Left lung (tissue), 14 donors: ENCODE measurements at places on chromosomes 4 and X. TPM values are rescaled to one million over a fixed set of nuclear protein-coding genes. Genes with fewer than 3 reads are reported as not detected.

DNA sequence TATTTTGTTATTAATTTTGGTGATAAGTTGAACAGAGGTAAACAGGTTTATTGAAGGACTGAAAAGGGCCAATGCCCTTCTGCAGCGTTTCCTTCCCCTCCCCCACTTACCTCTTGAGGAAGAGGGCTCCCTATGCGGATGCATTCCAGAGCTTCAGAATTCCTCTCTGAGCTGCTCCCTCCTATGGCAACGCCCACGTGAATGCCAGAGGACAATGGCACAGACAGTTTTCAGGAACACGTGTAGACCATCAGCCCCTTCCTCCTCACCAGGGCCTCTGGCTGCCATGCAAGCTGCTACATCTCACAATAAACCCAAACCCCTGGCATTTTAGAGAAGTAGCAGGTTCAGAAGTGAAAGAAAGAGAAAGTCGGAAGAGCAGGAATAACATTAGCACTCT lies 127.9 kb downstream of the CHRDL1 start:
- no peak for DNase-seq

DNA sequence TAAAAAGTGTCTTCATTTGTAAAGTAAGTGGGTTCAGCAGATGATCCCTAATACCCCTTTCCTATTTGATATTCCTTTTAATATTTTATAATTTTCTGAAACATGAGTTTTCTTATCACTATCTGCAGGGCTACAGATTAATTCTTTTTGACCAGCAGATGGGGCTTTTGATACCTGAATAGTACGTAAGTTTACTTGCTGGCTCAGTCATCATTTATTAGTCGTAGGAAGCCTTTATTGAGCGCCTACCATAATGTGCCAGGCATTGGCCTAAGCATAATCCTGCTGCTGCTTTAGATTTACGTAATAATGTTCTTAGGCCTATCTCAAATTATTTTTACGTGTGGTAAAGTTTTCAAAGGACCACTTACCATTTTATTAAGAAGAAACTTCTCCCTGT lies 33.1 kb downstream of the OSTC start:
- DNase-seq: peak; percentile 12

The TCEAL2 gene
- polyA plus RNA-seq: 2.6 TPM

The P2RY10 gene
- 0.24 TPM for polyA plus RNA-seq

DNA sequence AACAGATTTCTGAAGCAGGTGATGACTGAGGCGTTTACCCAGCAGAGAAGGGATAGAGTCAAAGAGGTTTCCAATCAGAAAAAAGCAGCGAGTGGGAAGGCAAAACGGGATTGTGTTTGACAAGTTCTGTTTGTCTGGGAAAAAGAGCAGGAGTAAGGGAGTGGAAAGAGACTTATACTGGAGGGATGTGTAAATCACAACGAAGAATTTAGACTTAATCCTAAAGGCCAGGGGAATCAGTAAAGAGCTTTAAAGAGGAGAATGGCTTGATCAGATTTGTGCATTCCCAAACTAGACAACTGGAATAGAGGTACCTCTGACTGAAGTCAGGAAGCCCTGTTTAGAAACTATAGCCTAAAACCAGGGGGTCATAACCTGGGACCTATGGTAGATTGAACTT lies 31.5 kb upstream of the LRBA start:
- DNase-seq: no peak

GRCh38 chrX:7069556-7069955 lies 78.0 kb upstream of the STS start:
- no peak for DNase-seq

GRCh38 chr4:121938282-121939092 lies 13.4 kb downstream of the TRPC3 start:
- no peak for DNase-seq

DNA sequence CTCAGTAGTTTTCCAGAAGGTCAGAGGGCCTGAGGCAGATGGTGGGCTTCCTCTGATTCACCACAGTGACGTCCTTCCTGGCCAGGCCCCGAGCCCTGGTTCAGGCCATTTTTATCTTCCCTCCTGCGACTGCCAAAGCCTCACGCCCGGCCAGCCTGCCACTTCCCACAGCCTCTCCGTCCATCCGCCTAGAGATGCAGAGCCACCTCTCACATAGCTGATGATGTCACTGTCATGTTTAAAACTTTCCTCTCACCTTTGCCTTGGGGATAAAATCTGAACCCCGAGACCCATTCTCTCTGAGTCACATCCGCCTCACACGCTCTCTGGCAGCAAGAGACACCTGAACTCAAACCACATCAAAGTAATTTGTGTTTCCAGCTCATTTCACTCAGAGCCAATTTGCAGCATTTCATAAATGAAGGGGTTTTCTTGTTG lies 175.3 kb downstream of the QDPR start:
- DNase-seq: no peak

DNA sequence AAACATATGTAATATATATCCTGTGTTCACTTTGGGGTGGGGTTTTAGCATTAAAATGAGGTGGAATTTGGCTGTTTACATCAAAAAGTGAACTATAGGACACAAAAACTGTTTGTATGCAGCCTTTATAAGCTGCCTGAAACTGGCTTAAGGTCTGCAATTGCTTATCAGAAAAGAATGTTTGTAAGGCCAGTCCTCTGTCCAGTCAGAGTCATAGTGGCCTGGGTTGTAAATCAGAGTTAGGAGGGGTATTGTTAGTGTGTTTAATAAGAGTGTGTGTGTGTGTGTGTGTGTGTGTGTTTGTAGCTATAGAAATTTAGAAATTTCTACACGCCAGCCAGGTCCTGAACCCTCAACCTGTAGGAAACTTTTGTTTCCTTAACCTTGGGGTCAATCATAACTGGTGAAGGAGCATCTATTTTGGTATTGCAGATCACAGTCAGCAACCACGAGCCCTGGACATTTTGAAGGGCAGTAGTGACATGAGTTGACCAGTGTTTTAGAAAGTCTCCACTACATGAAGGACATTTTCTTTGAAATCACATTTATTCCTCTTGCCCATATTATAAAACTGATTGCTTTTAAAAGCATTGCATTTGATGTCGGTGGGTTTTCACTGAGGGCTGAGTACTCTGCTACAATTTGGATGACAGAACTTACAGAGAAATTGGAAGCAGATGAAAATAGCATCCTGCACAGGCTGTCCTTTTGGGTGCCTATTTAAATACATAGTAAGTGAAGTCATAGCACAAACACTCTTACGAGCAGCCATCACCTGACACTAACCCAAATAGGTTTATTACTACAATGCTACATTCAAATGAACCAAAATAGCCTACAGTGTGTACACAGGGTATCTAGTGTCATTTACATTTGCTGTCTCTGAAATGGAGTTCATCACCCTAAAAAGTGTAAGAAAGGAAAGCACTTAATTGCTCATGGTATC lies 11.2 kb upstream of the TMEM154 start:
- DNase-seq: no peak

GRCh38 chrX:73964579-73964978 lies 339.4 kb upstream of the ZCCHC13 start:
- no peak for DNase-seq

GRCh38 chr4:129532573-129532972 lies 436.6 kb downstream of the C4orf33 start:
- no peak for DNase-seq

The XAGE2 gene
- 0.81 TPM for polyA plus RNA-seq

The DCAF12L2 gene
- polyA plus RNA-seq: 0.37 TPM

- DNase-seq: no peak
Measured at GRCh38 chr4:72360075-72360474, 208.9 kb downstream of the ADAMTS3 start.

DNA sequence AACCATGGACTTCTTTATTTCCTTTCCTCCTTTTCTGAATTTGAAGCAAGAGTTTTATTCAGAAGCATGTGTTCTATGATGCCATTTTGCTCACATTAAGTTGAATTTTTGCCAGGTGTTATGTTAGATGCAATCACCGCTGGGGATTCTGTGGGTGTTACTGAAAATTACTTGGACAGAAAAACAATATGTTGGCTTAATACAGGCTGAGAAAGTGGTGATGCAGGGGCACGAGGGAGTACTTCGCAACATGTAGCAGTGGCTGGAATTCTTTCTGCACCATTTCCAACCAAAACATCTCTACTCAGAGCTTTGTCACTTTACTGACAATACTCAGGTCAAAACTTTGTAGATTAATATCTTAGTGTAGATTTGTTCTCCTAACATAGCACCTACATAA lies 109.2 kb upstream of the PCDH18 start:
- DNase-seq: no peak

The TRIM2 gene
- 78.6 TPM for polyA plus RNA-seq

The FAM9B gene
- 0.09 TPM for polyA plus RNA-seq

- no peak for DNase-seq
Measured at GRCh38 chr4:169252339-169253112, 18.2 kb downstream of the SH3RF1 start.

The MAGEC2 gene
- polyA plus RNA-seq: not detected

GRCh38 chrX:2828959-2829411 lies 255 bp downstream of the GYG2 start:
- DNase-seq: peak; percentile 49

The TRPC3 gene
- polyA plus RNA-seq: 6.0 TPM

- no peak for DNase-seq
Measured at GRCh38 chr4:42638993-42639392, 17.9 kb downstream of the ATP8A1 start.

GRCh38 chr4:179624768-179625181 lies 2182.5 kb upstream of the AGA start:
- no peak for DNase-seq

- DNase-seq: no peak
Measured at GRCh38 chr4:147816382-147817254, 84.7 kb downstream of the ARHGAP10 start.

DNA sequence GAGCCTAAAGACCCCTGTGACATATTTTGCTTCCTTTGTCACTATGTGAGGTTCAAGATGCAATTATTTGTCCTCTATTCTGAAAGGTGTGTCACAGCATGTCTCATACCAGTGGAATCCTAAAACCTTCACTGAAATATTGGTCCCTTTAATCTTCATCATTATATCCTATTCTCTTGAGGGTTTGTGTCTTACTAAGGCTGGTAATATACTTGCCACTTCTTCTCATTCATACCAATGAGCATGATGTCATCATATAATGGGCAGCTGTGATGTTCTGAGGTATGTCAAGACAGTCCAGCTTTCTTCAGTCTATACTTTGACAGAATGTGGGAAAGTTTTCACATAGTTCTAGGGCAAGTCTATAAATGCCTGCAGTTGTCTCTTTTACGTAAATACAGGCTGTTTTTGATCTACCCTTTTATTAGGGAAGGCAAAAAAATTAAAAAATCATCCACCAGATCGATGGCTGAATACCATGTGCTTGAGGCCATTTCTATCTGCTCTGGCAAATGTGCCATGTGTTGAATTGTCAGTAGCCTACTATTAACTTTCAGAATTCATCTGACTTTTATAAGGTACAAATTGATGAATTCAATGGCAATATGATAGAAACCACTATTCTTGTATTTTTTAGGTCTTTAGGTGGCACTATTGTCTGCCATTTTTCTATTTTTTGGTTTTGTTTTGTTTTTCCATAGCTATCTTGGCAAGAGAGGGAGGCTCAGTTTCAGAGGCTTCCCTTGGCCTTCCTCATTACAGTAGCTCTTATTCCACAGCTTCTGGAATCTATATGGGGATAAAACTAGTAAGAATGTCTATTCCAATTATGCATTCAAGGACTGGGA lies 209.0 kb downstream of the PPARGC1A start:
- DNase-seq: no peak

DNA sequence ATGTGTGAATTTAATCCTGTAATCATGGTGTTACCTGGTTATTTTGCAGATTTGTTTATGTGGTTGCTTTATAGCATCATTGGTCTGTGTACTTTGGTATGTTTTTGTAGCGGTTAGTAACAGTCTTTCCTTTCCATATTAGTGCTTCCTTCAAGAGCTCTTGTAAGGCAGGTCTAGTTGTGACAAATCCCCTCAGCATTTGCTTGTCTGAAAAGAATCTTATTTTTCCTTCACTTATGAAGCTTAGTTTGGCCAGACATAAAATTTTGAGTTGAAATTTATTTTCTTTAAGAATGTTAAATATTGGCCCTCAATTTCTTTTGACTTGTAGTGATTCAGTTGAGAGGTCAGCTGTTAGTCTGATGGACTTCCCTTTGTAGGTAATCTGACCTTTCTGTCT lies 1096.1 kb upstream of the SLIT2 start:
- no peak for DNase-seq

- peak; percentile 64 for DNase-seq
Measured at GRCh38 chr4:16772366-16772850, 126.0 kb downstream of the LDB2 start.

GRCh38 chr4:22514481-22514880 lies 1.4 kb downstream of the ADGRA3 start:
- no peak for DNase-seq

- DNase-seq: no peak
Measured at GRCh38 chr4:128381748-128382559, 94.3 kb upstream of the PGRMC2 start.

DNA sequence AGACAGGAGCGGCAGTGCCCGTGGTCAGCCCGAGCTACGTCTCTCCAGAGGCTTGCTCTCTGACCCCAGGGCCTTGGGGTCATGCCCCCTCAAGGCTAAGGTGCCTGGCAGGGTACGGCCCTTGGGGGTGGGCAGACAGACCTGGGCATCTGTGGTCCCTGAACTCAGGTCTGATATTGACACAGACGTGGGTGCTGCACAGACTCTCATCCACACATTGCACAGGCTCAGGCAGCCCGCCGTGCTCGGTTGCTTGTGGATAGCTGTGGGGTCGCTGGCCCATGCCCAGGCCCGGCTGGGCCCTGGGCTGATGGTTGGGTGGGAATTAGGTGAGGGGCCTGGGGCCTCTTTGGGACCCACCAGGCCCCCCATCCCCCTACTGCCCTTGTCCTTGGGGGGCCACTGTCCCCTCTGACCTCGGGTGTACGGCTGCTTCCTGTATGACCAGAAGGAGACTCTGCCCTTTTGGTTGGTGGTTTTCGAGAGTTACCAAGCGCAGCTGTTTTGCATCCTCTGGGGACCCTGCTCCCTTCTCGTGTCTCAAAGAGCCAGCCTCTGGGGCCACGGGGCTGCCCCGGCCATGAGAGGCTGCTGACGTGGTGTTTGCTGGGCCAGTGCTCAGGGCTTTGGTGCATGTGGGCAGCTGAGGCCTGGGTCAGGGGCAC lies 10.1 kb downstream of the FGFRL1 start:
- no peak for DNase-seq

The MPC1L gene
- not detected for polyA plus RNA-seq

DNA sequence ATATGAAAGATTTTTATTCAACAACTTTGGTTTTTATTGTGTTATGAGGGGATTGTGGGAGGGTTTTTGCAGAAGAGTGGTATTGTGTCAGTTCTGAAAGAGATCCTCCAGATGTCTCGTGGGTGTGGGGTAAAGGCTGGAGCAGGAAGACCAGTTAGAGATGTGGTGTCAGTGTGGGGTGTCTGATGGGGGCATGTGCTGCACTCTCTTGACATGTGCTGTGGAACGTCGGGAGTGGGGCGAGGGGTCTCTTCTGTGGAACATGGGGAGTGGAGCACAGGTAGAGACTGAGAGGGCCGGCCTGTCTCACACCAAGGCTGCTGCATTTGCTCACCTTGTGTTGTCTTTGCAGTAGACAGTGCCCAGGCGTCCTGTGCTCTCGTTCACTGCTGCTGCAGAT lies 37.6 kb downstream of the FAM193A start:
- DNase-seq: no peak

- DNase-seq: no peak
Measured at GRCh38 chr4:98518559-98519267, 139.7 kb downstream of the TSPAN5 start.

- DNase-seq: no peak
Measured at GRCh38 chr4:108053251-108053711, 63.6 kb downstream of the HADH start.
